ENCODE measurements at places on chromosomes 4 and X. TPM values are rescaled to one million over a fixed set of nuclear protein-coding genes. Genes with fewer than 3 reads are reported as not detected.

DNA sequence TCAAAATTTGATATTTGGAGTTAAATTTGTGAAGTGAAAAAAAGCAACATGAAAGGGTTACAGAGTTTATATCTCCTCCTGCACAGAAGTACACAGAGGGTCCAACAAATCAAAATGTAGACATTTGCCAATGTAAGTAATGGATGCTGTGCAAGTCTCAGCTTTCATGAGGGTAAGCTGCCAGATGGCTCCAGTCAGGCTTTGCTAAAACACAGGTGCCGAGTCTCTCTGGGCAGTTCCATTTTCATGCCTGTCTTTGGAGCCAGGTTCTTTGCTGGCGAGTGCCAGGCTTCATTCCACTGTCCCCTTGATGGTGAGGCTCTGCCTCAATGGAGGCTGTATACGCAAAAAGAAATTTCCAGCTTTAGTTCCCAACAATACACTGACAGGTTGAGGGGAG lies 27.9 kb downstream of the SLC4A4 start:
- DNase-seq, result no peak

DNA sequence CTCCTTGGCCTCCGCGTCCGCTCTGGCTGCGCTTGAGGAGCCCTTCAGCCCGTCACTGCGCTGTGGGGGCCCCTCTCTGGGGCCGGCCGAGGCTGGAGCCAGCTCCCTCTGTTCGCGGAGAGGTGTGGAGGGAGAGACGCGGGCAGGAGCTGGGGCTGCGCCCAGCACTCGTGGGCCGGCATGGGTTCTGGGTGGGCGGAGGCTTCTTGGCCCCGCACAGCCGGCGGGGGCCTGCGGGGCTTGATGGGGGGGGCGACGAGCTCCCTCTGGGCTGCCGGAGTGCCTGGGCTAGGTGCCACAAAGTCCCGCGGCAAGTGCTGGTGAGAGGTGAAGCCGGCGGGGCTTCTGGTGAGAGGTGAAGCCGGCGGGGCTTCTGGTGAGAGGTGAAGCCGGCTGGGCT lies 61.9 kb downstream of the ANKRD50 start:
- no peak for DNase-seq

GRCh38 chr4:165355900-165356300 lies 22.9 kb upstream of the CPE start:
- no peak for DNase-seq

GRCh38 chr4:173529477-173530325 lies at the start of gene HAND2:
HAND2 (minus strand) TSS chr4:173530229; CDS start chr4:173529289, 940 bp downstream.
- no peak for DNase-seq

- DNase-seq, result no peak
Measured at GRCh38 chrX:9465380-9466123, 694 bp downstream of the TBL1X start.

GRCh38 chr4:60522265-60522664 lies 677.9 kb upstream of the ADGRL3 start:
- DNase-seq, result no peak

DNA sequence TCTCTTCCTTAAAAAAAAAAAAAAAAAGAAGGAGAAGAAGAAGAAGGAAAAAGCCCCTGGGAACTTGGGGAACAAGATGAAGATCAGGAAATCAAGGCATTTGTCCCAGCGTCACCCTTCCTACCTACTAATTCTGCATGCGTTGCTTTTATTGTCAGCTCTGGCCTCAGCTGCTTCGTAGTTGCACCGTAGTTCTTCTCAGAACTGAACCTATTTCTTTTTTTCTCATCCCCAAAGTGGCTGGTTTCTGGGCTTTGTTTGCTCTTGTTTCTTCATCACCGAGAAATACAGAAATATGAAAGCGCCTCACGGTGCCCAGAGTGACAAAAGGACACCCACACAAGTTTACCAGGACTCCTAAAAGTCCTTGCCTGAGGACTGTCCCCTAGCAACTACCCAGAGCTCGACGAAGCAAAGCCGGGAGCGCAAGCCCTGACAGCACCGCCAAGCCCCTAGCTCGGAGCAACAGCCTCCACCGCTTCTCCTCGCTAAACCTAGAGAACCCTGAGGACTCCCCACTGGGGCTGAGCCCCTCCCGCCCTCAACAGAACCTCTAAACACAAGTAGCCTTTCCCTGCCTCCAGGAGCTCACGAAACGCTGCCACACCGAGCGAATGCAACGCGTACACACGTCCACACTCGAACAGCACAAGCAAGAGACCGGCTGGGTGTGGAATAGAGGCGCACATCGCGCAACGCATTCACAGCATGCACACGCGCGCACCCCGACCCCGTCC lies 710 bp downstream of the PRKG2 start:
- no peak for DNase-seq

DNA sequence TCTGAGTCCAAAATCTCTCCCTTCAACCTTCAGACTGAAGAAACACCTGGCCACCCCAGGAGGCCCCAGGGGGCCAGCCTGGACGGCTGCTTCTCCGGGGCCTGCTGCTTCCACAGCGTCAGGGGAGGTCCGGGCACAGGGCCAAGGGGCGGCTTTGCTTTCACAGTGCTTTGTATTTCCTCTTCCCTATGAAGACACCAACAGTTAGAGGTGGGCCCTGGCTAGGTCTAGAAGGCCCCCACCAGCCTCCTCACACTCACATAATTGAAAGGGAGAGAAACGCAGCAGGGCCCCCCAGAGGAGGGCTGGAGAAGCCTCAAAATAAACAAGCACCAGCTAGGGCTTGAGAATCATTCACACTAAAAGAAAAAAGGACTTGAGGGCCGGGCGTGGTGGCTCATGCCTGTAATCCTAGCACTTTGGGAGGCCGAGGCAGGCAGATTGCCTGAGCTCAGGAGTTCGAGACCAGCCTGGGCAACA lies 17.8 kb downstream of the SCD5 start:
- peak; percentile 96 for DNase-seq

- no peak for DNase-seq
Measured at GRCh38 chr4:10947898-10948297, 263.3 kb upstream of the CLNK start.

- no peak for DNase-seq
Measured at GRCh38 chrX:18574591-18574990, 97.3 kb downstream of the RS1 start.

DNA sequence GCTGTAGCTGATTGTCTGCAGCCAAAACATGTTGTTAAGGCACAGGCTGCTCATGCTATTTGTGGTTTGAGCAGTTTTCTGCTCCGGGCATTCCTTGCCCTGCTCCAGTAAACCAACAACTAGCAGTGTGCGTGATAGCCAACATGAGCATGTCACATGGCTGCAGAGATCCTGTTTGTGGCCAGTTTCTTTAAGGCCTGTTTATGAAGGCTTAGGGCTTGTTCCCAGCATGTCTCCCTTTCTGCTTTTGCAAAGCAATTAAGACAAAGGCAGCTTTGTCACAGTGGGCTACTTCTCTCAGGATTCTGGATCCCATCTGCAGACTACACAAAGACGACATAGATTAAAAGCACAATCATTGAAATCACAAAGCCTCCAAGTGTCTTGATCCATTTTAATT lies 160.5 kb downstream of the ZNF518B start:
- no peak for DNase-seq

GRCh38 chrX:49254639-49255038 lies 9.9 kb downstream of the FOXP3 start:
- no peak for DNase-seq

GRCh38 chr4:22515145-22515887 lies 550 bp downstream of the ADGRA3 start:
- peak; percentile 47 for DNase-seq

GRCh38 chr4:78722878-78723277 lies 53.3 kb upstream of the BMP2K start:
- no peak for DNase-seq

- no peak for DNase-seq
Measured at GRCh38 chrX:70754169-70754848, 154.2 kb downstream of the TEX11 start.

GRCh38 chrX:104430072-104430741 lies 135.8 kb upstream of the IL1RAPL2 start:
- DNase-seq, result no peak

DNA sequence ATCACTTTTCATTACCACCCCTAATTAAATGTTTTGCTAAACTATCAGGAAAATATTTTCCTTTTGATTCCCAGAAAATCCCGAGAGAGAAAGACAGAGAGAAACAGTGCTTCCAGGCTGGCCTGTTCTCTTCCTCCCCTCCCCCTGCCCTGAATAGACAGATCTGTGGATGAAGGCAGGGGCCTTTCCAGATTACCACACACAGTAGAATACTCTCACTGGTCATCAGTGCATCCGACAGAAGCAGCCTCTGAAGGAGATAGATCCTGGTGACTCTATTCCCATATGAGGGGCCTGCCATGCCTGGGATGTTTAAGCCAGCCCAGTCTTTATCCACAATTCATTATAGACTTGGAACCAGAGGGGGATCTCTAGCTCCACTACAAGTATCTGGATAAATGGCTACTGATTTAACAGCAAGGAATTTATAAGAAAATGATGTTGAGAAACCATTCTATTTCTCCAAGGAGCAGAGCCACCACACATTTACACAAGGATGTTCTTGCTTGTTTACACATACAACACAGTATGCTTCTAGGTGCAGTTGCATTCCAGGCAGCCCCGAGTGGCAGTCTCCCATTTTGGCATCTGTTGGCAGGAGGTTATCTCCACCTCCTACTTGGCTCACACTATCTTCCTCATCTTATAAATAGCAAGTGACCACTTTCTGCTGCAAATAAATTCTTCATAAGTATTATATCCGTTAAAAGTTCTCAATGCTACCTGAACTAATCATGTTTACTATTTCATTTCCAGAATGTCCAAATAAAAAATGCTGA lies 115.8 kb downstream of the HS6ST2 start:
- DNase-seq, result no peak

GRCh38 chr4:118326585-118326984 lies 26.2 kb downstream of the PRSS12 start:
- no peak for DNase-seq

- DNase-seq, result no peak
Measured at GRCh38 chr4:25843340-25844097, 19.3 kb downstream of the SEL1L3 start.

- DNase-seq, result no peak
Measured at GRCh38 chr4:47526281-47526680, 41.2 kb downstream of the ATP10D start.

DNA sequence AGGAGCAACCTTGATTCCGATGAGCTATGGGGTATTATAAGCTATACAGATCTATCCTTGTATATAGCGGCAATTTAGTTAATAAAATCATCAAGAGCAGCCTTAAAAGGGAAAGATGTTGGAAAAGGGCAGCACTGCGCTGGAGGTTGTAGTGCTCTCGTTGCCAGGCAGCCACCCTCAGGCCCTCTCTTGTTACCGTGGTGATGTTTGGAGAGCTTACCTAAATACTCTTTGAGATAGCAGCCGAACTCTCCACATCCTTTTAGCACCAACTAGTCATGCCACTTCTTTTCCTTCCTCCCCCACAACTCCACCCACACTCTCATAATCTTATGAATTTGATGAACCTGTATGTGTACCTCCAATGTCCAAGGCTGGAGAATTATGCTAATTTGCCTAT lies 3.8 kb upstream of the RADX start:
- DNase-seq, result no peak

DNA sequence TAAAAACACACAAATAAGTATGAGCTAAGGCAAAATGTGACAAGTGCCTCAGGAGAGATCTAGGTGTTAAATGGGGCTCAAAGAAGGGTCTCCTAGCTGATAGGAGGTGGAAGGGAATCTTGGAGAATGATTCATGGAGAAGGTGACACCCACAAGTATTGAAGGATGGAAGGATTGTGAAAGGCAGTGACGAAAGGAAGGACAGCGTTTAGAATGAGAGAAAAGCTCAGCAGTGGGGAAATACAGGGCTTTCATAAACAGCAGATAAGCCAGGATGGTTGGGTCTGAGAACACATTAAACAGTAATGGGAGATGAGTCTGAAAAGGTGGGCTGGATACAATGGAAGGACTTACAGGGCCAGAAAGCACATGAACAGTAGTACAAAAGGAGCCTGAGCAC lies 11.5 kb downstream of the ANXA5 start:
- DNase-seq, result no peak

DNA sequence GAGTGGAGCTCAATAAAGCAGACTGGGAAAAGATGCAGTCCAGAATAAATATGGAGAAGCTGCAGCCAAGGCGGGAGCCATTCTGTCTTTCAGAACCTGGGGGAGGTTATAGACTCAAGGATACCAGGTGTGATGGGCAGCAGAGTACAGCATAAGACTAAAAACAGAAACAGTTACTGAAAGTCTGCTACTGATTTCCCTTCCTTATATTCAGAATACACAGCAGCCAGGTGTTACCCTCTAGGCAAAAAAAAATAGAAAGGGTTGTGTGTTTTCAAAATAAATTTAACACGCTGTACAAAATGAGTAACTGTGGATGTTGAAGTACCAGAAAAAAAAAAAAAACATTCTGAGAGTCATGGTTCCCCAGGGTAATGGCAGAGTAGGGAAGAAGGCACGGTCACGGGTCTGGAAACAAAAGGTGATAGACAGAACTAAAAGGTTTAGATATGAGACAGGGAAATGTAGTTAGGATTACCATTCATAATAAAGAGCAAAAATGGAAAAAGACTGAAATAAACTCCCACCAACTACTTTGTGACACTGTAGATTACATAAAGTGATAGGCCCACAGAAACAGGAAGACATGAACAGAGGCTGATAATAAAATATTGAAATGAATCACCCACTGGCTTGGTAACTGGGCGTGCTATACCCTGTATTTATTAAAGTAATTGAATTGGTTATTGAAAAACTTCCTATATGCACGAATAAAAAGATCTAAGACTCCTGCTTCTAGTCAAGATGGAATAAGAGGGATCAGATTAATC lies 10.8 kb upstream of the HHIP start:
- DNase-seq, result no peak

DNA sequence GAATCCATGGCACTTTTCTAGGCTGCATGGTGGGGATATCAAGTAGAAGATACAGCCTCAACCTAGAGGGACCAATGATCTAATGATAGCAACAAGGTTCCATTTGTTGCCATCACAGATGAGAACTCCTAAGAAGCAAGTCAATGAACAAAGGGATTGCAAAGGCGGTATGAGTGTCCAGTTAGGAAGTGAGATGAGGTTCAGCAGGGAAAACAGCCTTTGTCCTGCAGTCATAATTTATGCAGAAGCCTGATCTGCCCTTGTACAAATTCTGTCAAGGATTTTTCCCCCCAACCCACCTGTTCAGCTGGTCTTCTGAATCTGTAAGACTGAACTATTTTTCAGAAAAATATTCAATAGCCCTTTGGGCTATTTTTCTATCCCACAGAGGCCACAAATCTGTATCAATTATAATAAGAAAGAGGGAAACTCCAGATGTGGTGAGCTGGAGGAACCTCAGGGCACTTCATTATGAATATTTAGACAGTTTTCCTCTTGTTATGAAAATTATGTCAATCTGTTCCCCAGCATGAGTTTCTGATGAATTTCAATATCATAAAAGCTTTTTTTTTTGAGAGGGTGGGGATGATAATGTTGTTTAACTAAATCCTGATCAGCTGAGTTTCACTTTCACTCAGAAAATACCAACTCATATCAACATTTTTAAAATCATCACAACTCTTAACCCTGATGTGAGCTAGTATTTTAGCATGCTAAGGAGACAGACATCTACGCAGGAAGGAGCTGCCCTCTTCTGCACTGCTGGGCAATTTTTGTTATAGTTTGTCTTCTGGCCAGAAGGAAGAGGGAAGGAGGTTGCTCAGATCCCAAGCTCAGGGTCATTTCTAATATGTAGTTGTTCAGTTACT lies 127.2 kb upstream of the MAP3K15 start:
- DNase-seq, result no peak

The ETDA gene
- not detected for total RNA-seq

The SRD5A3 gene
- 18.2 TPM for total RNA-seq

The PABPC1L2A gene
- not detected for total RNA-seq

The VCX3A gene
- not detected for total RNA-seq

The XAGE1A gene
- not detected for total RNA-seq

The HTR2C gene
- not detected for total RNA-seq

The NR3C2 gene
- 0.11 TPM for total RNA-seq

The SPANXA1 gene
- total RNA-seq, result not detected

The GPC4 gene
- 25.8 TPM for total RNA-seq

The HSFX1 gene
- 1.5 TPM for total RNA-seq

Measured in SJSA1 (cell line).